Kidney tubule cell (primary cell): ENCODE measurements at places on chromosomes 5 and 9.

DNA sequence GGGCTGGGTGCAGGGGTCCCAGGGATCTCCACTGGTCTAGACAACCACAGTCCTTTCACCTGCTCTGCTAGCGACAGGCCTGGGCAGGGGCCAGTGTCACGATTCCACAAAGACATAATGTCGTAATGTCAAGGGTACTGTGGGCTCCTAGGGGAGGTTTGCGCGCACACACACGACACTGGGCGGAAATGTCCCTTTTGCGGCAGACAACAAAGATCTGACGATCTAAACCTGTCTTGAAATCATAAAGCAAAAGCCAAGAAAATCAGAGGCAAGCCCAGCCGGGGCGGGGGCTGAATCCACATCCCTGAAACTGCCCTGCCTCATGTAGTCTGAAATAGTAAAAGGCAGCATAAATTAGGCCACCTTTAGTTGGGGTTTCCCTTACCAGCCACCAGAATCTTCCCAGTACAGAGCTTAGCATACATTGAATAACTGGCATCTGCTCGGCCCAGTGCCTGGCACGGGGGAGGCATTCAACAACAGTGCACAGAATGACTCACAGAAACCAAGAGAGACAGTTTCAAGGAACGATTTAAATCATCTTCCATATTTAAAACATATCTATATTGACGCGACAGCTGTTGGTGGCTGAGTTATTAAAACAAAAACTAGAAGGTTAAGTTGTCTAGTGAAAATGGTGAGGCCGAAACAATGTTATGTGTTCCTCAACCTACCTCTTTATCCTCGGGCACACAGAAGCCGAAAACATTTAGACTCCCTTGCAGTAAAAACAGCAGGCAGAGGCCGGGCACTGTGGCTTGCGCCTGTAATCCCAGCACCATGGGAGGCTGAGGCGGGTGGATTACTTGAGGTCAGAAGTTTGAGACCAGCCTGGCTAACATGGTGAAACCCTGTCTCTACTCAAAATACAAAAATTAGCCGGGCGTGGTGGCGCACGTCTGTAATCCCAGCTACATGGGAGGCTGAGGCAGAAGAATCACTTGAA, 151.0 kb downstream of the MYO10 start:
- peak; percentile 17 for DNase-seq

DNA sequence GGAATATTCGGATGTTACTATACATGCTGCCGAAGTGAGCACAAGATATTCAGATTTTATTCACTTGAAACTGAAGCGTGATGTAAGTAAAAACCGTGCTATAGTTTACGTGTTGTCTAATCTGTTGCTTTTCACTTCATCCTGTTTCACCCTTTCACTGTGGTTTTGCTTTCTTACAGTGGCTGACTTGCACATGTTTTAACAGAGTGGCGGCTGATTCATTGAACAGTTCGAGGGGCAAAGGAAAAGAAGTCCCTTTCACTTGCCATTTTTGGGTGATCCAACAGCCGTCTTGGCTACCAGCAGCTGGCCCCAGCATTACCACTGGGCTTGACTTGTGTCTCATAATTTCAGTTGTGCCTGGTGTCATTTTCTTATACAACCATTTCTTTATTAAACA, 134.0 kb downstream of the IRX1 start:
- no peak for DNase-seq

DNA sequence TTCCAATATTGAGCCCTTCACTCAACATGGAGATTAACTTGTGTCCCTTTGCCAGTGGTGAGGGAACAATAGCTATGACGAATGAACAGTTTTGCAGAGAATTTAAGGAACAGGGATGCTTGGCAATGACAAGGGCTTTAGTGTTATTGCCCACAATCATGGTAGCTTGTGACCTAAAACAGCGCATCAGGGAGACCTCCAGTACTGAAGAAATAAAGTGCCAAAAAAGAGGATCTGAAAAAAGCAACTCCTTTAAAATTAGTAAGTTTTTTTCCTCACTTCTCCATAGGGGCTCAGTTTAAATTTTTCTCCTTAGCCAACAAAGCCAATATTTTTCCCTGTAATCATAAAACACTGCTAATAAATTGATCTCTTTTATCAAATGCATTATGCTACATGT, 41.8 kb upstream of the PAM start:
- no peak for DNase-seq

DNA sequence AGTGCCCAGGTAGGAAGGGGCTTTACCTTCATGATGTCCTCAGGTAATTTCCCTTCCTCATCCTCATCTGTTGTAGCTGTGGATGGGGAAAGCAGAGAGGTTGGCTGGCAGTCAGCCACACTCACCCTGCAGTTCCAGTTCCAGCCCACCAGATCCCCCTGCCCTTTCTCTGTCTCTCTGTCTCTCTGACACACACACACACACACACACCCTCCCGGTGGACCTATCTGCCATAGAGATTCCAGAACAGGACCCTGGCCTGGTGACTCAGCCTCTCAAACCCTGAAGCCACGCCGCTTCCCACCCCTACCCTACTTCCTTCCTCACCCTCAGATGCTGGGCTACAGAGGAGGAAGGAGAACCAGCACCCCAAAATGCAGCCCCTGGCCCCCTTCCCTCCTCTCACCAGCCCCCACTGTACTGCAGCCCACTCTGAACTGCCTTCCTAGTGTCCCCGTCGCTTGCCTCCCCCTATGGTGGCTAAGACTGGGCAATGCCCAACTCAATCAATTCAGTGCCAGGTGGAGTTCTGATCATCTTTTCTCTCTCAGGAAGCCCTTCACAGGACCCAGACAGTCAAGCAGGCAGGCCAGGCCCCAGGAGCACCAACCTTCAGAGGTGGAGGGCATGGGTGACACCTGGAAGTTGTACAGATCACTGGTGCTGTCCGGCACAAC, 4.8 kb downstream of the IRF1 start:
- no peak for DNase-seq

- DNase-seq = no peak
Observed at GRCh38 chr5:74396913-74397622, 243.5 kb downstream of the ENC1 start.

GRCh38 chr5:96641368-96642280, 20.6 kb upstream of the CAST start:
- no peak for DNase-seq

- no peak for DNase-seq
Observed at GRCh38 chr5:117859176-117859575, 1129.2 kb downstream of the DTWD2 start.

- peak; percentile 41 for DNase-seq
Observed at GRCh38 chr5:125142458-125142857, 396.0 kb upstream of the ZNF608 start.
